ENCODE measurements at places on chromosomes 1 and 21.

GRCh38 chr1:83996621-83997020 lies 2.3 kb downstream of the TTLL7 start:
- DNase-seq, result no peak

GRCh38 chr1:43750083-43750482 lies 42.7 kb downstream of the ST3GAL3 start:
- DNase-seq, result no peak

DNA sequence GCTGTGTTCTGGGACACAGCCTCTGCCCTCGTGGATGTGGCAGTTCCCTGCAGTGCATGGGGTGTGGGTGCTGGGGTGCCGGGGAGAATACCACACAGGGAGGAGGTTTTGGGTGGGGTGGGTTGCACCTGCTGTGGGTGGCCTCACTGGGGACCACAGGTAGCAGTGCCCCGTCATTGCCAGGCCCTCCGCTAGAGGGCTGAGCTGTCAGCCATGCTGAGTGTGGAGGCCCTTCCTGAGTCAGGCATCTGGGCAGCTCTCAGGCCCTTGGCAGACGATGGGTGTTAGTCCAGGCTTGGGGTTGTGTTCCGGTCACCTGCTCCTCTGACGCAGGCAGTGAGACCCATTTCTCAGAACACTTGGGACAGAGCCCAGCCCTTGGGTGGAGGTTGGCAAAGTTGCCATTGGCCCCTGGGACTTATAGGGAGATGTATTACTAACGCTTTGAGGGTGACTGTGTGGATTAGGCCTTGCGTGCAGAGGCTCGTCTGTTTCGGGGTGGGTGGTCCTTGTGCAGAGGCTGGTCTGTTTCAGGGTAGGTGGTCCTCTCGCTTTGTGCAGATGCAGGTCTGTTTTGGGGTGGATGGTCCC lies 23.9 kb downstream of the PCNT start:
- no peak for DNase-seq

DNA sequence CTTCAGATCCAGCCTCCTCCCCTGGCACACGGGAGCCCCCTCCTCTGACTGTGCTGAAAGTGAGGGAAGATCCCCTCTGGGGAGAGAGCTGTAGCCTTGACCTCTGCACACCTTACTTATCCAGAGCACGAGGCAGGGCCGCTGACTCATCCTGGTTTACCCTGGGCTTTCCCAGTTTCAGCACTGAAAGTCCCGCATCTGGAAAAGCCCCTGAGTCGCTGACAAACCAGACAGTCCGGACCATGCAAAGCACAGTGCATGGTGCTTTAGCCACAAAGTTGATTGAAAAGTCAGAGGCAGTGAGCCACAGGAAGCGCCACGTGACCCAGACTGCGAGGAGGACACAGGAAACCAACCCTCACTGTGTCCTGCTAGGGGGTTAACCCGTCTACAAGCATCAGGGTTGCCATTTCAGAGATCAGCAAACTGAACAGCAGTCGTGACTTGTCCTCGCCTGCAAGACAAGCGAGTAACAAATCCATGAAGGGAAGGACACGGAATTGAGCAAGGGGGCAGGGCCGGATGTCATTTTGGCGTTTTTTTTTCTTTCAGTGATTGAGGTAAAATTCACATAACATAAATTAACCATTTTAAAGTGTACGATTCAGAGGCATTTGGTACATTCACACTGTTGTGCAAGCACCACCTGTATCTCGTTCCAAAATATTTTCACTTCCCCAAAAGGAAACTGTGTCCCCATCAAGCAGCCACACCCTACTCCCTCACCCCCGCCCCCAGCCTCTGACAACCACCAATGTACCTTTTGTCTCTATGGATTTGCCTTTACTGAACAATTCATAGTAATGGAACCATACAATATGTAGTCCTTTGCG lies 19.9 kb upstream of the IFNGR2 start:
- peak; percentile 98 for DNase-seq

GRCh38 chr1:10631121-10631810 lies 156.5 kb downstream of the PEX14 start:
- DNase-seq, result no peak

GRCh38 chr1:238186887-238187574 lies 296.3 kb upstream of the ZP4 start:
- peak; percentile 4 for DNase-seq

- no peak for DNase-seq
Measured at GRCh38 chr1:199774433-199775089, 252.9 kb upstream of the NR5A2 start.

DNA sequence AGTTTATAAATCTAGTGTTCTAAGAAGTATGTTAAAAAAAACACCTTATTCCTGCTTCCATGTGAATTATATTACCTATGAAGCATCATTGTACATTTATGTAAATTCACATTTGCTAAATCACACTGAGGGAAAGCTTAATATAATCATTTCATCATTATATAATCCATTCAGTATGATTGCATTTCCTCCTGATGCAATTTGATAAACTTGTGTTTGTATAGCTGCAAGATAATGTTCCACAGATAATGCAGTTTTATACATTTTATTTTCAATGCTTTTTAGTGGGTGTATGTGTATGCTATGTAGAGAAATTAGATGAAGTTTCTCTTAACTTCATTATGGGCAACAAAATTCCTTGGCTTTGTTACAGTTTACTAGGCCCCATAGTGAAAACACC lies 79.6 kb downstream of the HS2ST1 start:
- no peak for DNase-seq

DNA sequence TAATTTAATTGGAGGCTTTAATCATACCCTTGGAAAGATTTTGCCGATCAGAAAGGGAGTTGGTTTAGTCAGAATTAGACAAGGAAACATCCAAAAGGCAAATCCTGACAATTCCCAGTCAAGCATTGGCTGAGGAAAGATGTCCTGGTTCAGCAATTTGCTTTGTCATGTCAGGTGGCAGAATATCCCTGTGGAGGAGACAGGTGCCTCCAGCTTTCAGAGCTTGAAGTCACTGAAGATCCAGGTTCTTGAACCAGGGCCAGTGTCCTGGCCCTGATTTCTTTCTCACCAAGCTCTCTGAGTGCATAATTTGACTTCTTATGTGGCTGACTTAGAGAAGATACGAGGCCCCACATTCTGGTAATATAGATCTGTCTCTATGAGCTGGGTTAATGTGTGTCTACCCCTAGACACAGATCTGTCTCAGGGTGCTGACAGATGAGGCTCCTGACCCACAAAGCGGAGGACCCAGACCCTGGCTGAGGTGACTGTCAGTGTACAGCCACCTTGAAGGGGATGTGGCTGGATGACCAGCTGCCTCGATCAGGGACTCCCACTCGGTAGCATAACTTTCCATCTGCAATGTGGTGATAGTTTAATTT lies 118.9 kb downstream of the HHAT start:
- DNase-seq, result no peak

GRCh38 chr1:63645317-63645716 lies 52.1 kb downstream of the PGM1 start:
- no peak for DNase-seq

- DNase-seq, result peak; percentile 80
Measured at GRCh38 chr1:25037174-25038074, 107.3 kb upstream of the RUNX3 start.

- no peak for DNase-seq
Measured at GRCh38 chr1:112981426-112981825, 25.4 kb upstream of the SLC16A1 start.

GRCh38 chr1:169361281-169361680 lies 6.3 kb downstream of the NME7 start:
- DNase-seq, result no peak

GRCh38 chr1:42380586-42381279 lies at the start of gene RIMKLA:
Gene RIMKLA (plus strand): TSS chr1:42380792. CDS start chr1:42380935, 143 bp downstream.
- peak; percentile 67 for DNase-seq

DNA sequence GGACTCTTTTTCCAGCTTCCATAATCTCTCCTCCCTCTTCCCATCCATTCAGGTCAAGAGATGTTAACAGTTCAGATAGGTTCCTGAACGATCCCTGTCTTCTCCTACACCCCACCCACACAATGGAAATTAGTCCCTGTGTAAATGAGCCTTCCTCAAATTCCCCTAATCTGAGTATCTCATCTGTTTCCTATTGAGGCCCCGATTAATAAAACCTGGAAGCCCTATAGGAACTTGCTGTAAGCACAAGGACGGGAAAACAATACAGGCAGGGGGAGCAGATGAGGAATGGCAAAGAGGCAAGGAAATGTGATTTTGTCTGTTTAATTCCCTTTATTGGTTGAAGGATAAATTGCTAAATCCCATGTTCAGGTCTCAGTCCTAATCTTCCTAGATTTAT lies 7.1 kb upstream of the GPX7 start:
- DNase-seq, result no peak

- no peak for DNase-seq
Measured at GRCh38 chr1:1600861-1601563, 1.1 kb upstream of the FNDC10 start.

- DNase-seq, result no peak
Measured at GRCh38 chr1:11207898-11208611, 18.9 kb downstream of the ANGPTL7 start.

GRCh38 chr1:203406446-203407045 lies 55.6 kb upstream of the FMOD start:
- DNase-seq, result no peak

DNA sequence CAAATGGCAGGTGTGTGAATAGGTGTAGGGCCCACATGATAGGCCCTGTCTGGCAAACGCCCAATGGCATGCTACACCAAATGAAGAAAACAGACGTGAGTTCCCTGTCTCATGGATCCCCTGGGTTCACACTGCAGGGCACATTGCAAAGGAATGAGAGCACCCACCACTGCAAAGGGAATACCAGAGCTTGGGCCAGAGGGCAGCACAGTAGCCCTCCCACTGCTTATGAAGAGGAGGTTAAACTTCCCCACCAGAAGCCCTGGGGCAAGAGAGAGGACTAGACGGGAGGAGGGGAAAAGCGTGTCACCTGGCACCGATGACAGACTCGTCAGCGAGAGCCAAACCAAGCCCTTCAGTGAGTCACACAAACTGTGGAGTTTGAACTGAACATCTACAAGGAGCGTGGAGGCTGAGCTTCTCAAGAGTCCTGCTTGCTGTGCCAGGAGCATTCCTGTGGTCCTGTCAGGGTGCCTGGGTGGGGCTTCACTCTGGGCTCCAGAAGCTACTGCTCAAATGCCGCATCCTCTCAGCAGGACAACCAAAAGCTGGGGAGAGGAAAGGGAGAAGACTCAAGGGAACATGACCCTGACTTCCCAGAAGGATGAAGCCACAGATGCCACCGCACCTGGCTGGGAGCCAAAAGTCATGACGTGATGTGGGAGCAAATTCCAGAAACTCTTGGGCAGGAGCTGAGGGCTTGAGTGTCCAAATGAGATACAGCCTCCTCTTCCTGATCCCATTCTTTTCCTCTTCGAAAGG lies 61.1 kb downstream of the TOMM20 start:
- DNase-seq, result no peak

DNA sequence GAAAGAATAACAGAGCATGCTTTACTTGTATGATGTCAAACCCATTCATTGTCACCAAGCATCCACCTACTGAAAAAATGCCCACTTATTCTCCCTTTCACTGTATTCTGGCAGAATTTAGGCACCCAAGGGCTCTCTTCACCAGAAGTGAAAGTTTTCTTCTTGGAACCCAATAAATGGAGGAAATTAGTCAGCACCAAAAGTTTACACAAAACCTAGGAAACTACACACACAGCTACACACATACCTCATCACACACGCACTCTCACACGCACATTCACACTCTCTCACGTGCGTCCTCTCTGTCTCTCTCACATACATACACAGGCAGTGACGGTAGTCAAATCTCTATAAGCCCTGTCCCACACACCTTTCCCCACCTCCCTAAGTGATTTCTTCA lies 37.6 kb downstream of the MCOLN2 start:
- DNase-seq, result peak; percentile 80

DNA sequence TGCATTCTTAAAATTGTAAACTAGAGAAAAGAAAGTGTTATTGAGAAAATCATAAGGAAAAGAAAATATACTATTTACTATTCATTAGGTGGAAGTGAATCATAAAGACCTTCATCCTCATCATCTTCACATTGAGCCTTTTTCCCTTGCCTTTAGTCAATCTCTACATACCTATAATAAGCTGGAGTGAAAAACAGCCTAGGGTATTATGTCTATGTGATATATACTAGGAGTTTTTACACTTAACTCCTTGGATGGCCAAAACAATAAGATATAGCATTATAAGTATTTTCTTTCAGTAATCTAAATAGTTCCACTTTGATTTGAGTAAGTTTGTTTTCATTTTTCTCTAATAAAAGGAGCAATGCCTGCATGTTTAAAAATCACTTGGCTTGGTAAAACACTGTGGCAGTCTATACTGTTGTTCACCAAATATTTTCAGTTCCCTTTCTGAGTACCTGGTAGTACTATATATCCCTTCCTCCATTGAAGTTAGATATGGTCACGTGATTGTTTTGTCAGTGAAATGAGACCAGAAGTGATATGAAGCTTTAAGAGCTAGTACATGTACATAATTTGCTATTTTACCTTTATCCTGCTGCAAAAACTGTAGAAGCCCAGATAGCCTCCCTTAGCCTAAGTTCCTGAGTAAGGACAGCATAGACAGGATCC lies 78.3 kb downstream of the CLEC20A start:
- peak; percentile 21 for DNase-seq

- peak; percentile 68 for DNase-seq
Measured at GRCh38 chr1:41322835-41323234, 38.4 kb upstream of the FOXO6 start.

DNA sequence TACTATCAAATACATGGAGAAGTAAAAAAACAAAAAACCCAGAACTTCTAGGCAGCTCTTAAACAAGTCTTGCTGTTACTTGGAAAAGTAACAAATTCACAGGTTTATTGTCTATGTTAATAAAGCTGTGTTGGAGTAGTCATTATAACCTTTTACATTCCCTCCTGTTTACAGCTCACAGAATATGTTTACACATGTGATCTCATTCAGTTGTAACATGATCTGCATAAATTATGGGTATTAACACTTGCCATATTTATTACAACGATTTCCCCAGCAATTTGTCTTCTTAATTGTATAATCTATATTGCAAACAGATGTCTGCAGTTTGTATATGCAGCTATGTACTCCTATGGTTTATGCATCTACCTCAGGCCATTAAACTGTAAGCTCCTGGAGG lies 28.6 kb downstream of the ERG start:
- no peak for DNase-seq

DNA sequence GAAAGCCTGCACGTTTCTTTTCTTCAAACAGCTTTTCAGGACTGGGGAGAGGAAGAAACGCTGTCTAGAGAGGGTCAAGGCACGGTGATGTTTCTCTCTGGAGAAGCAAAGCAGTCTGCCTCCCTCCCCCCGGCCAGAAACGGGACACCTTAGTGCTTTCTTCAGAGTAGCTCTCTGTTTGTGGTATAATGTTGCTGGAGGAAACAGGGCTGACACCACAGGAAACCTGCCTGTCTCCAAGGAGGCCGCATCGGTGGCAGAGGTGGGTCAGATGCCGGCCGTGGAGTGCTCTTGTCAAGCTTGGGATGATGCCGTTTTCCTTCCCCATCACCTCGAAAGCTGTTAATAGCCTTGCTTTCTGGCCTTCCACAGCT lies 139.4 kb downstream of the DHRS3 start:
- DNase-seq, result no peak
